Erythroblast (primary cell): ENCODE measurements at places on chromosomes 16 and 17.
A peak's percentile ranks its signal among the peaks of the same experiment; 100 is the strongest.

- DNase-seq, result no peak
Observed at GRCh38 chr17:10249271-10250010, 51.0 kb upstream of the GAS7 start.

- DNase-seq, result peak; percentile 51
Observed at GRCh38 chr17:44400226-44400847, 10.9 kb upstream of the ITGA2B start.

DNA sequence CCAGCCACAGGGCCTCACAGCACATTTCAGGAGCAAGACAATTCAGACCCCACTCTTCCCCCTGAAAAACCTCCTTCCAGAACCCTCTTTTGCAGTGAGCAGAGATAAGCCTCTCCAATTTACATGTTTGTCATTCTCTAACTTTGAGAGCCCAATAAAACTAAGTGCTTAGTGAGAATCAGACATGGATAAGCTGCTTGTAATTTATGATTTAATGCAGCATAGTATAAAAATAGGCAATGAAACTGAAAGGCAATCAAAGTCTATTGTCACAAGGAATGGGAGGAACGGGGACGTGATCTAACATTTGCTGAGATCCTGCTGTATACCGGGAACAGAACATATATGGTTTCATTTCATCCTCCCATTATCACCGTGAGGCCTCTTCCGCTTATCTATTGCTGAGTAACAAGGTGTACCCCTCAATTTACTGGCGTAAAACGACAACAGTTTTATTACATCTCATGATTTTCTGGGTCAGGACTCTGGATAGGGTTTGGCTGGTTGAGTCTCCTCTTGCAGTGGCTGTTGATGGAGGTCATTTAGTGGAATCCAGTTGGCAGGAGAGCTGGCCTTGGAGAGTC, 597.4 kb downstream of the MAF start:
- no peak for DNase-seq

GRCh38 chr16:84574191-84574590, 43.7 kb downstream of the COTL1 start:
- no peak for DNase-seq

DNA sequence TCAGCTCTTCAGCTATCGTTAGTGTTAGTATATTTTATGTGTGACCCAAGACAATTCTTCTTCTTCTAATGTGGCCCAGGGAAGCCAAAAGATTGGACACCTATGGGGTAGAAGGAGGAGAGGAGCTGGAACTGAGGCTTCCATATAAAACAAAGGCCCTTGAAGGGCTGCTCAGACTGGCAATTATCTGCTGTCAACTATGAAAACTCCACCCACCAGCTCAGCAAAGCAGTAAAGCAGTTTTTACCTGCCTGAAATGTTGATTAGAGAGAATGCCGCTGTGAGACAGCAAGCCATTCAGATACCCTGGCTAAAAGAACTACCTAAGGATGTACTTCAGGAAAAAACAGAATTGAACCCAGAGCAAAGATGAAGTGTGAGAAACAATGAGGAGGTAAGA, 45.9 kb upstream of the GNAO1 start:
- DNase-seq, result no peak
